Chondrocyte (in vitro differentiated cells): ENCODE measurements at places on chromosomes 3 and 15. TPM values are rescaled to one million over a fixed set of nuclear protein-coding genes. Genes with fewer than 3 reads are reported as not detected.

DNA sequence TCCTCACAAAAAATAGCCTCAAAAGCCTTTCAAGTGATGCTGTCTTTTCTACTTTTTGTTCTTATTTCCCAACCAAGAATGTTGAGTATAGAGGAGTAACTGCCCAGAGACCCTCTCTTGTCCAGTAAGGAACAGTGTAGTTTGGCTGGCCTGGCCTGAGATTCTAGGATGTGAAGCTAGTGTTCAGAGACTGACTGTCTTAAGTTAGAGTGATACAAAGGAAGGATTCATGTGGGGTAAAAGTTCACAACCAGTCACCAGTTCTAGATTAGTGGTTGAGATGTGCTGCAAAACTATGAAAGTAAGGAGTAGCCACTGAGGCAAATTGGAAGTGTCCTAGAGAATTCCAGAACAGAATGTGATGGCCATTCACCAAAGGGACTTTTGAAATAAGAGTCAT, 49.1 kb downstream of the RSRC1 start:
- DNase-seq = no peak

GRCh38 chr3:174973465-174973864, 114.3 kb downstream of the NAALADL2 start:
- DNase-seq = no peak

DNA sequence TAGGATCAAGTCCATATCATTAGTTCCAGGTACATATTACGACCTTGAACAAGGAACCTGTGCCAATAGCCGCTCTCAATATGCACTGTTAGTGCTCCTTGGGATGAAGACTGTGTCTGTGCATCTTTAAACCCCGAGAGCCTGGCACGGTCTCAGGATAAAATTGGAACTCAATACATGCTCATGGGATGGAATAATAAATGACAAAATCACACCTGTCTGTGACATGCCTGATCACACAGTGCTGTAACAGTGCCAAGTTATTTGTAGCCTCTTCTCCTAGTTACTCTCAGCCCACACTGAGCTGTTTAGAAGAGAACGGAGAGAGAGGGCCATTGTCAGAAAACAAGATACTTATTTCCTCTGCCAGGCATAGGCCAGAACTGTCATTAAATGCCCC, 82.2 kb downstream of the SSR3 start:
- no peak for DNase-seq

The KBTBD13 gene
- not detected in 3 replicates for total RNA-seq

DNA sequence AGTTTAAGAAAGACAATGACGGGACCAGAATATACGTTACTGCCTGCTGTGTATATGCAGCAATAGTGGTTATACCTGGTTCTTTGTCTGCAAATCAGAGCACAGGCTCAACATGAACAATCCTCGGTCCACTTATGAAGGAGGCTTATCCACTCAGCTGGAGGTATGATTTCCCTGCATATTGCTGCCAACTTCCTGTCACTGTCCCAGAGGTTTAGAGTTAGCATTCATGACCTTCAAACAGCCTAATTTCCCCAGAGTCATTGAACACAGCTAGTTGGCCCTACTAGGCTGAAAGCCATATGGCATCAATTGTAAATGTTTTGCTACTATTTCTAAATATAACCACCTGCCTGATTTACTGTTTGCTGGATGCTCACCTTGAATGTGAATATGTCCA, 224.9 kb upstream of the ZNF717 start:
- no peak for DNase-seq

GRCh38 chr15:38294126-38294525, 41.5 kb downstream of the SPRED1 start:
- no peak for DNase-seq

DNA sequence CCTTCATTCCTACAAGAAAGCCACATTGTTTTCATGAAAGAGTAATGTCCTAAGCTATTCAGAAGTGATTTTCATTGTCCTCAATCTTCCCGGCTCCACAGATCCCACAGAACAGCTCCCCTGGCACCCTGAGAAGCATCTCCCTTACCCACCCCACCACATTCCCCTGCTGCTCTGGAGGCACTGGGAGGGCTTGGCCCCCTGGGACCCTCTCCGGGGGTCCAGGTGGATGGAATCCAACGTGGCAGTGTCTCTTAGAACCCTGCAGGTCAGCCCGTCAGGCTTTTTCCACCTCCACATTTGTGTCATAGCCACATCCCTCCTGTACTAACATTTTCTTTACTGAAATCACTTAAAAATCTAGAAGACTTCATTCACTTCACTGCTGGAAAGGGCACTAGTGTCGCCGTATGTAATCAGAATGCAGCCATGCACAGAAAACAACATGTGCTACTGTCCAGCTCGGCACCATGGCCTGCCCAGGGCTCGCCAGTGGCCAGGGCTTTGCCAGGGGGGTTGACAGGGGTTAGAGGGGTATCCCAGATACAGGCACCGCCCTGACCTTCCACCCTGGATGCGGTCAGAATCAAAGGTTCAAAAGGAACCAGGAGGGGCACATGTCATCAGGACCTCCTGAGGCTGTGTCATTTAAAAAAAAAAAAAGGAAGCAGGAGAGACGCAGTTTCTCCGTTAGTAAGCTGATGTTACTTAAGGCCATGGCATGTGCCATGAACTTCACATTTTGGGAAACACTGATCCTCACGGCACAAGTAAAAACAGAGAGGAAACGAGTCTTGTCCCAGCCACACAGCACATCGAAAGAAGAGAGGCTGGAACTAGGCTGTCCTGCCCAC, 106.3 kb downstream of the LSM3 start:
- DNase-seq = no peak

The TTC21A gene
- 4.5 to 8.1 TPM (median 6.2 TPM) in 3 replicates for total RNA-seq

- DNase-seq = peak; percentile 33
These were observed 80.8 kb upstream of the PEX5L start for GRCh38 chr3:180117381-180118163.

The GPR171 gene
- not detected in 3 replicates for total RNA-seq

- DNase-seq = no peak
These were observed 63.4 kb downstream of the SNRK start for GRCh38 chr3:43349716-43350115.

The DHX30 gene
- total RNA-seq = 44.8 to 73.7 TPM (median 47.5 TPM) in 3 replicates

- DNase-seq = no peak
These were observed 39.6 kb downstream of the GPR156 start for GRCh38 chr3:120245386-120245785.

The STX19 gene
- total RNA-seq = not detected in 3 replicates

DNA sequence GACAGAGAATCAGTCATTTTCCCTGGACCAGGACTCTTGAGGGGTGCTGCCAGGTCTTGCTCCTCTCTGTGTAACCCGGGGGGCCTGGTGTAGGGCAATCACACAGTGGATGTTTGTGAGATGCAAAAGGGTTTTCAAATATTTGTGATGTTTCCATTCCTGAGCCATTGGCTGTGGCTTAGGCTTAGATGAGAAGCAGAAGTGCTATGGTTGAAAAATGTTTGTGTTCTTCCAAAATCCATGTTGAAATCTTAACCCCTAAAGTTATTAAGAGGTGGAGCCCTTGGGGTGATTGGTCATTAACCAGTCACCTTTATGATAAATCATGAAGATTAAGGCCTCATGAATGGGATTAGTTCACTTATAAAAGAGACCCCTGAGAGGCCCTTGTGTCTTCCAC, 36.5 kb downstream of the CORO2B start:
- DNase-seq = no peak

- DNase-seq = peak; percentile 80
These were observed 9.3 kb upstream of the PLXND1 start for GRCh38 chr3:129615751-129616281.

GRCh38 chr15:61410662-61411061, 181.6 kb upstream of the RORA start:
- no peak for DNase-seq

- no peak for DNase-seq
These were observed 103.6 kb upstream of the NUDT16 start for GRCh38 chr3:131277836-131278497.

DNA sequence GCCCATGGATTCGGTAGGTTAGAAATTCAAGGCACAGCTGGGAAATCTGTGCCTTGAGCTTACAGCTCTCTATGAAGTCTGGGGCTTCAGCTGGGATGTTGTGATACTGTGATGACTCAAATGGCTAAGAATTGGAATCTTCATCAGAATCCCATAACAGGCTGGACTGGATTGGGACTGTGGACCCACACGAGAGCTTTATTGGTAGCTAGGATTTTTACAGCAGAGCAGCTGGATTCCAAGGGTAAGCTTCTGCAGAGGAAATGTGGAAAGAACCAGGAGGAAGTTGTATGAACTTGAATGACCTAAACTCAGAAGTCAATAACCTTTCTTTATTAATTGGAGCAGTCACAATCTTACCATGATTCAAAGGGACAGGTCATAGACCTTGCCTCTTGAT, 1187.1 kb downstream of the ROBO1 start:
- DNase-seq = no peak

DNA sequence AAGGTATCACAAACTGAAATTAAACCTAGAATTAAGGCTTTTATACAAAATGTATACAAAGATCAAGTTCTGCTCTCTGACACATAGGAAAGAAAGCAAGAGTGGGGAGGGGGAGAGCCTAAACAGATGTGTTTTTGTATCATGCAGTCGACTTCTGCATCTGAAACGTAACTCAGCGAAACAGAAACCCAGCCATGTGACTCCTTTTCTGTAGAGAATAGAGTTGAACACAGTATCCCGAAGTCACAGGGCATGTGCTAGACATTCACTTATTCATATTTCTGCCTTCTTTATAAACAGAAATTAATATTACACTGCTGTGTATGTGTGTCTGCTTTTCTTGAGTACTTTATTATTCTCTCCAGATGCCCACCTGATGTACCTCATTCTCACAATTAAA, 121.0 kb downstream of the PDZRN3 start:
- DNase-seq = no peak

DNA sequence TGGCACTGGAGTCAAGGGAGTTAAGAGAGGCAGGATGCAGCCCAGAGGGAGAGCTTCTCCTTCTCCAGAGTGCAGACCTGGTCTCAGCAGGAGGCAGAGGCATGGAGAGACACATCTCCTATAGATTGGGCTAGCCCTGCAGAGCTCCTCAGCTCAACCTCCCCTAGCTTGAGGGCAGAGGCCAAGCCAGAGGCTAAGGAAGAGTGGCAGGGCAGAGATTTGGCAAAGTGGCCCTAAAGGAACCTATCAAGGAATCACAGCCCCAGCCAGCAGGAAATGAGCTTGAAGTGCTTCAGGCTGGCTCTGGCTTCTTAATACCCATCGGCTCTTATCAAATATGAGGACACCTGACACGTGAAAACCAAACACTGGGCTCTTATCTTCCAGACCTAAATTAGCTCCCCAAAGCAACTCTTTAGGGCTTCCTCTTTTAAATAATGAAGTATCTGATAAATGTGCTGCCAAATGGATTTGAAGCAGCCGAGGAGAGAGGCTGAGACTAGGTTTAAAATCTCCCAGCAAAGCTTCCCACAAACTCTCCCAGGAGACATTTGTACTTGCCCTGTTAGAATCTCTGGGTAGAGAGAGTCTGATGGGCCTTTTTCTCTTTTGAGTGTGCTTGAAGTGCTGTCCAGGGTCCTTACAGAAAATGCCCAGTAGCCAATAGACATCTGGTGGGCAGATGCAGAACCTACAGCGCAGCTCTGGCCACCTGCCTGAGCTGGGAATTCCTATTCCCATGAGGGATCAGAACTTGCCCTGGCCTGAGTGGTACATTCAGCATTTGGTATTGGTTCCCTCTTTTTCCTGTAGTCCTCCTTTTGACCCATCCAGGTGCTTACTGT, 271.4 kb downstream of the CLSTN2 start:
- DNase-seq = no peak

The SERPINI2 gene
- total RNA-seq = not detected in 3 replicates

- DNase-seq = no peak
These were observed 269.2 kb downstream of the PDCD6IP start for GRCh38 chr3:34067536-34068051.

GRCh38 chr15:94666553-94666952, 435.2 kb downstream of the MCTP2 start:
- no peak for DNase-seq

The SAMD7 gene
- not detected in 3 replicates for total RNA-seq

- no peak for DNase-seq
These were observed 8.6 kb downstream of the ZNF445 start for GRCh38 chr3:44468572-44469520.
